Activated CD8-positive, alpha-beta memory T cell treated with anti-CD3 and anti-CD28 coated beads for 24 hours (primary cell): ENCODE measurements at places on chromosomes 16 and 17.

DNA sequence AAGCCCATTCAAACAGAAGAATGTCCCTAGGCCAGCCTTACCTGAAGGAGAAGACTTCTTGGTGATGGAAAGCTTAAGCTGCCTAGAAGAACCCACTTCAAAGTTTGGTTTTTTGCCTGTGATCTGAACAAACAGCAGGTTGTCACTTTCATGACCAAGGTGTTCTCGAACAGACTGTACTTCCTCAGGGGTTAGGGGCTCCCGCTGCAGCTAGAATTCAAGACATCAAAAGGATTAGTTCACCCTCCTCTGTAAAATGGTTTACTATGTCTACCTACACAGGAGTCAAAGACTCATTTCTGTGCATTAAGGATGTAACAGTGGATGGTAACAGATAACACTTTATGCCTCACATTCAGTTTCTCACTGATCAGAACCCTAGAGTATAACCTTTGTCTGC is 13.2 kb downstream of the CIAPIN1 start:
- DNase-seq = no peak

GRCh38 chr17:51166987-51167931 is 1.0 kb downstream of the NME2 start:
- peak; percentile 92 for DNase-seq

- DNase-seq = no peak
Observed at GRCh38 chr17:80613732-80614071, 69.1 kb downstream of the RPTOR start.

- DNase-seq = no peak
Observed at GRCh38 chr17:17693253-17694168, 12.3 kb downstream of the RAI1 start.

DNA sequence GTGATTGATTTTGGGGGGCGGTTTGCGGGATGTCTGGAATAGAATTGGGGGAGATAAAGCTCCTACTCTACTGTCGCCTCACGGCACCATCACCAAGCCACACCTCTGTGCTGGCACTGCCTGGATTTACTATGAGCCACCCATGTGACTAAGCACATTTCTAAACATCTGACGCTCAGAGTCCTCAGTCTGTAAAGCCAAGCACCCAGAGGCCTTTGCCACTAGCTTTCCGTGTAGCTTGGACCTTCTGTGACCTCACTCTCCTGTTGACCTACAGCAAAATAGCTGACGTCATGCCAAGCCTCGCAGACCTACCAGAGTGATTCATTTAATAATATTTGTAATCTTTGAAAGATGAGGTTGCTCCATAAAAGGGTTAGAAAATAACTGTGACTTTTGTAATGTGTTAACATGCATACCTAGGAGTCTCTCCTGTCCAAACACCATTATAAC is 38.5 kb upstream of the MYOCD start:
- no peak for DNase-seq

DNA sequence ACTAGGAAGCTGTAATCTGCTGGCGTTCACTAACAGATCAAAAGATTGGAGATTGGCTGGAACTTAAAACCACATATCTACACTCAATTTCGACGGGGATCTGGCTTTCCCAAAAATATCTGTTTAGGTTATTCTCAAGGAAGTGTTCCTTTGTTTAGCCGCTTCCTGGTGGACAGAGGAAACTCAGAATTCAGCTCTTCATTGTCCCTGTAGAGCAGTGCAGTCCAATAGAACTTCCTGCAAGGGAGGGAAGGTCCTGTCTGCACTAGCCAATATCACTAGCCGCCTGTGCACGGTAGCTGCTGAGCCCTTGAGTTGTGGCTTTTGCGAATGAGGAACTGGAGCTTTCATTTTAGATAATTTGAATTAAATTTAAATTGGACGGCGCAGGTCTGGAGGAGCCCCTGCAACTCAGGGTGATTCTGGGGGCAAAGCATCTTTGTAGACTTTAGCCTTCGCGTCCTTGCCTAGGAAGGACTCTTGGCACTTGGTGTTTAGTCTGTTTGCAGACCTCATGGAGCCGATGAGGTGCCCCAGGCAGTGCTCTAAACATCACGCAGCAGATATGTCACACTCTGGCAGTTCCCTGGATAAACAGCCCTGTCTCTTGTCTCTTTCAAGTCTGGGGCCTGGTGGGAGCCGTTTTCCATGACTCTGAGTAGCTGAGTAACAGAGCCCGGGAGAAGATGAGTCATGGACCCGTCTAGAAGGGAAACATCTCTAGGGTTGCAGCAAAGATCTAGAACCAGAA is 122.2 kb downstream of the CCDC182 start:
- DNase-seq = no peak

GRCh38 chr17:46170639-46171429 is 22.4 kb downstream of the KANSL1 start:
- DNase-seq = no peak
